ENCODE measurements at places on chromosomes 3 and 15.

GRCh38 chr3:129233538-129233937 lies 15.9 kb upstream of the COPG1 start:
- DNase-seq: no peak

DNA sequence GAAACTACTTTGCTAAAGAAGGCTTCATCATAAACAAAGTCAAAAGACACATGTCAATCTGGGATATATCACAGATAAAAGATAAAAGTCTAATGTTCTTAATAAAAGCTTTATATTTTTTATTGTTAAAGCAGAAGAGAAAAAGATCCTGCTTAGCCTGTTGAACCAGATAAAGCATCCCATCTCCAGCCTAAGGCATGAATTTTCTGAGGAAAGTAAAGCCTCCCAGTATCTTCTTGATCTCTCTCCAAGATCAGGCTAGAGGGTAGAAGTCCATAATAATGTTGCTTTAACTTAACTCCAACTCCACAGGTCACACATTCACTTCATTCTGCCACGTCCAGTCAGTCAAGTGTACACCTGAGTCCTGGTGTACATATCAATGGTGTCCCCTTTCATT lies 14.2 kb downstream of the ARL14 start:
- no peak for DNase-seq

DNA sequence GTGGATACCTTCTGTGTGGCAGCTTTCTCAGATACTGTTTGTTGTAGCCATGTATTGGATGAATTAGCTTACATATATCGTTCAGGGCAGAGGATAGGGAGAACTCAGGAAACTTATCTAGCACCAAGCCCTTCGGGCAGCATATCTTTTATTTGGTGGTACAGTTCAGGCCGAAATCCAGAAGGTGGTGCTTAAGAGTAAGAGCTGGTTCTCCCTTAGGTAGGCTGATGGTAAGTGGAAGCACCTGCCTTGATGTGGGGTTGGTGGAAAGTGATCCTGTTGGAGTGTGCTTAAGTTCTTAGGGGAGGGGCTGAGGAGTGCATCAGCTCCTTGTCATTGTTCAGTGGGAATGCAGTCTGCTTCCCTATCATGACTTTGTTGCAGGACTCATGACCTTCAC lies 187.5 kb downstream of the DOCK3 start:
- no peak for DNase-seq

DNA sequence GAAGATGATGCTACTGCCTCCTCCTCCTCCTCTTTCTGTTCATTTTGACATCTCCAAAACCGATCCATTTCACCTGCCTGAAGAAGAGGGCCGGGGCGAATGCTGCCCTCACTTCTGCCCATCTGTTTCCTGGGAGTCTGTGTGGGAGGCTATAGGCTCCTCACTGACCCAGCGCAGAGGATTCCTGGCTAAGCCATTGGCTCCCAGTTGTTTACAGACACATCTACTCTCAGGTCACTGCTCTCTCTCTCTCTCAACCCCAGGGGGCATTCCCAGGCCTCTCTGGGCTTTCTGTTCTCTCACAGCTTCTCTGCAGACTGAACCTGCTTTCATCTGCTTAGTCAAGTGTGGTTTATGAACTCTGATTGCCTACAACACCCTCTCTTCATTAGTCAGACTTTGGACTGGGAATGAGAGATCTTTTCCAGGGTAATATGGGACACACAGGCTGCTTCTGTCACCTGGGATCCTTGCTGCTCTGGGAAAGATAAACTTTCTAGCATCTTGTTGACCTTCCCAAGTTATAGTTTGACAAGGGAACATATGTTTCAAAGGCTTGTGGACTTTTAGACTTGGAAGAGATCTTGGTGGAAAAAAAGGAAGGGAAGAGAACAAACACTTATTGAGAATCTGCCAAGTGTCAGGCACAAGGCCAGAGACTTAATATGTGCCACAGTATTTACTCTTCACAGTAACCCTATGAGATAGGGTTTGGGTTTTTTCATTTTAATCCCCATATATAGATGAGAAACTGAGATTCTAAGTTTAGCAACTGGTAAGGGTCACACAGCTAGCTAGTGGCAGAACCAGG lies 30.2 kb upstream of the USP3 start:
- no peak for DNase-seq

GRCh38 chr3:71581457-71582035 lies 2.0 kb downstream of the FOXP1 start:
- no peak for DNase-seq

- DNase-seq: no peak
These were observed 17.5 kb downstream of the C2CD4B start for GRCh38 chr15:62147551-62147950.

DNA sequence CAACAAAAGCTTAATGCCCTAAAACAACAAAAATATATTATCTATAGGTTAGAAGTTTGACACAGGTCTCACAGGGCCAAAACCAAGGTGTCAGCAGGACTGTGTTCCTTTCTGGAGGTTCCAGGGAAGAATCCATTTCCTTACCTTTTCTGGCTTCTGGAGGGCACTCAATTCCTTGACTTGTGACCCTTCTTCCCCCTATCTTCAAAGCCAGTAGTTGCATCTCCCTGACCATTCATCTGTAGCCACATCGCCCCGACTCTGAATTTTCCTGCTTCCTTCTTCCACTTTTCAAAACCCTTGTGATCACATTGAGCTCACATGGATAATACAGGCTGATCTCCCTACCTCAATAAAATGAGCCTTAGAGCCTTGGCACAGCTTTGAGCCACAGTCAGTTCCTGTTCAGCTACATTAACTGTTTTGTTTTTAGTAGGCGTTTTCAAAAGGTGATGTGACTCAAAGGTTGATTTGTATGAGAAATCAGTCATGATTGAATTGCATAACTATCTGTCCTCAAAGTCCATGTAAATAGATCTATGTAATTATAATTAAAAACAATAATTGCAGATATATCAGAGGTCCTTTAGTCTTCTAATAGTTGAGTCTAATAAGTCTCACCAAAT lies 12.4 kb downstream of the PFN2 start:
- DNase-seq: no peak

DNA sequence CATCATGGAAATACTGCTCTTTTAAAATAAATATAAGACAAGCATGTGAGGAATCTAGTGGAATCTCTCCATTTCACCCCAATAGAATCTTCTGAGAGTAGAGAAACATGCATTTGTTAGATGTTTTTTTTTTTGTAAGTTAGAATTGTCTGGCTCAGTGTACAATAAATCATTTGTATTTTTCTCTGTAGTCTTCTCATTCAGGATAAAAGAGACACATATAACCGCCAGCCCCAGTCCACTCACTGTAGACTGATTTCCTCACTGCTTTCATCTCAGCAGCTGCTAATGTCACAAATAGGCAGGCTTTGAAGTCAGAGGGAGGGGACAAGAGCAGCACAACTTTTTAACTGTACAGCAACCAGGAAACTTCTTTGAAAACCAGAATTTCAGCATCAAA lies 140.2 kb upstream of the RBMS3 start:
- DNase-seq: no peak

GRCh38 chr3:58010562-58010961 lies 2.3 kb downstream of the FLNB start:
- DNase-seq: no peak

- no peak for DNase-seq
These were observed 90.6 kb downstream of the ATP10A start for GRCh38 chr15:25772500-25772899.

DNA sequence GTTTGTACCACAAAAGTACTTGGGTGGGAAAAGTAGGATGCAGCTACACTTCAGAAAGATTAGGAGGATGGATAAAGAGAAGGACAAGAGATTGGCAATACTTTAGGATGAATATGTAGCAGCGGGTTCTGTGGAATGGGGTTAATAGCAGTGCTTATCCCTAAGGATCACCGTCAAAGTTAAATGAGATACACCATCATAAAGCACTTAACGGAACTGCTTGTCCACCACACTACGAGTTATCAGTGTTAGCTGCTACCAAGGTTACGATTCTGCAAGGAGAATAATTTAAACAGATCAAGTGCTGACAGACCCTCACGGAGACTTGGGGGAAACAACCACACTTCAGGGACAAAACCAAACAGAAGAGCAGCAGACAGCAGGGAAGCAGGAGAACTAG lies 963 bp downstream of the SHQ1 start:
- no peak for DNase-seq

- no peak for DNase-seq
These were observed 363.8 kb upstream of the ICE2 start for GRCh38 chr15:60842694-60843093.

DNA sequence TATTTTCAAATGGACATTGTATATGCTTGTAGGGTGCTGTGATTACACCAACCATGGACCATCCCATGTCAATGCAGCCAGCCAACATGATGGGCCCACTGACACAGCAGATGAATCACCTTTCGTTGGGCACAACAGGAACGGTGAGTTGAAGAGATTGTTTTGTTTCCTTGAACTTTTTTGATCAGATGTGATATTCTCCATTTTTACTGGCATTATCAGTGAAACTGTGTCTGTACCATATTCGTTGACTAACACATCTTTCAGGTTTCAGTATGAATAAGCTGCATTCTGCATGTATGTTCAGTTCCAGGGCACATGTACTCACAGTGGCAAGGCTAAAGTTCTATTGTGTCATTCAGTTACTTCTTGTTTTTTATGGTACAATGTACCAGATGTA lies 655.2 kb downstream of the RBMS3 start:
- no peak for DNase-seq
